ENCODE measurements at places on chromosomes 5 and 9.
A peak's percentile ranks its signal among the peaks of the same experiment; 100 is the strongest.

- DNase-seq: no peak
Measured at GRCh38 chr5:65672796-65673195, 48.0 kb downstream of the SHLD3 start.

DNA sequence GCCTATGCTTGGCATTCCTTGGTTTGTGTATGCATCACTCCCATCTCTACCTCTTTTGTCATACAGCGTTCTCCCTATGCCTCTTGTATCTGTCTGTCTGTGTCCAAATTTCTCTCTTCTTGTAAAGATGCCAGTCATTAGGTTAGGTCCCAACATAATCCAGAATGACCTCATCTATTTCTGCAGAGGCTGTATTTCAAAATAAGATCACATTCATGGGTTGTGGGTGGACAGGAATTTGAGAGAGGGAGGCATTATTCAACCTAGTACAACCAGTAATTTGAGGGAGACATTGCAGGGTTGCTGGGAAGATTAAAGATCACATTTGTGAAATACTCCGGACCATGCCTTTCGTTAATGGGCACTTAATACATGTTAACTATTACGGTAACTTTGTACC is 155.0 kb downstream of the MAN2A1 start:
- DNase-seq: no peak

- no peak for DNase-seq
Measured at GRCh38 chr9:98925956-98926355, 17.8 kb upstream of the COL15A1 start.

GRCh38 chr5:124812771-124813358 is 66.4 kb upstream of the ZNF608 start:
- DNase-seq: no peak

GRCh38 chr5:118598311-118598710 is 390.0 kb downstream of the DTWD2 start:
- DNase-seq: no peak

GRCh38 chr5:171480239-171480638 is 60.8 kb downstream of the FGF18 start:
- no peak for DNase-seq

GRCh38 chr9:35793461-35793860 is 2.1 kb downstream of the NPR2 start:
- DNase-seq: no peak

DNA sequence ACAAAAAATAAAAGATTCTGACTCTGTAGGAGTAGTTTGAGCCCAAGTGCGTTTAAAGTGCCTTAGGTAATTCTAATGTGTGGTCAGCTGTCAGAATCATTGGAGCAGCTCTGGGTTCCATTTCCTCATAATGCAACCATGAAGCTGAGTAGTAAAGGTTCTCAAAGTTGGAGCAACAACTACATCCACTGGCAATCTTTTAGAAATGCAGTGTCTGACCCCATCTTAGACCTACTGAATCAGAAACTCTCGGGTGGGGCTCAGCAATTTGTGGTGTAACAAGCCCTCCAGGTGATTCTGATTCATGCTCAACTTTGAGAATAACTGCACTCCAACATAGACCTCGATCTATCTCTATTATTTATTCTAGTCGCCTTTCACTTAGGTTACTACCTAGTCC is 7.6 kb upstream of the ALDH1A1 start:
- DNase-seq: no peak

GRCh38 chr9:133772581-133772980 is 34.4 kb upstream of the SARDH start:
- no peak for DNase-seq

DNA sequence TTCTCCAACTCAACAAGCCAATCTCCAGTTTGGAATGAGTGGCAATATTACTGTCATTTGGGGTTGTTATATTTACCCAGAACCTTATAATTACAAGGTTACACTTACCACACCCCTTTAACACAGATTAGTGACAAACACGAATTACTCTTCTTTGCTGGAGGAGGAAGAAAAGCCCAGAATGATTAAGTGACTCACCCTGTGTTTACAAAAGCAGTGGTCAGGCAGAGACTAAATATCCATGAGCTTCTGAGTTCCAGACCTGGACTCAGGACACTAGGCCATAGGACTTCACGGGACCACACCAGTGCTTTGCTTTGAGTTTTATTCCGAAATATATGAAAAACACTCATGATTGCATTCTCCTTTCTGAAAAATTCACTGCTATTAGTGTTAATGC is 370.8 kb downstream of the TLE1 start:
- DNase-seq: no peak

GRCh38 chr5:166102947-166103346 is 2188.5 kb upstream of the WWC1 start:
- DNase-seq: no peak

- no peak for DNase-seq
Measured at GRCh38 chr5:145204743-145205142, 630.4 kb downstream of the PRELID2 start.

- DNase-seq: peak; percentile 87
Measured at GRCh38 chr5:78648359-78649210, at the start of gene LHFPL2. TSS of gene LHFPL2 (minus strand) at chr5:78648772. CDS start at chr5:78510213, 138,559 bp downstream.

- DNase-seq: no peak
Measured at GRCh38 chr5:141617128-141617527, 1.7 kb downstream of the DIAPH1 start.

GRCh38 chr5:96209829-96210228 is 223.2 kb downstream of the PCSK1 start:
- no peak for DNase-seq

GRCh38 chr5:172425402-172425801 is 28.9 kb downstream of the SH3PXD2B start:
- no peak for DNase-seq

DNA sequence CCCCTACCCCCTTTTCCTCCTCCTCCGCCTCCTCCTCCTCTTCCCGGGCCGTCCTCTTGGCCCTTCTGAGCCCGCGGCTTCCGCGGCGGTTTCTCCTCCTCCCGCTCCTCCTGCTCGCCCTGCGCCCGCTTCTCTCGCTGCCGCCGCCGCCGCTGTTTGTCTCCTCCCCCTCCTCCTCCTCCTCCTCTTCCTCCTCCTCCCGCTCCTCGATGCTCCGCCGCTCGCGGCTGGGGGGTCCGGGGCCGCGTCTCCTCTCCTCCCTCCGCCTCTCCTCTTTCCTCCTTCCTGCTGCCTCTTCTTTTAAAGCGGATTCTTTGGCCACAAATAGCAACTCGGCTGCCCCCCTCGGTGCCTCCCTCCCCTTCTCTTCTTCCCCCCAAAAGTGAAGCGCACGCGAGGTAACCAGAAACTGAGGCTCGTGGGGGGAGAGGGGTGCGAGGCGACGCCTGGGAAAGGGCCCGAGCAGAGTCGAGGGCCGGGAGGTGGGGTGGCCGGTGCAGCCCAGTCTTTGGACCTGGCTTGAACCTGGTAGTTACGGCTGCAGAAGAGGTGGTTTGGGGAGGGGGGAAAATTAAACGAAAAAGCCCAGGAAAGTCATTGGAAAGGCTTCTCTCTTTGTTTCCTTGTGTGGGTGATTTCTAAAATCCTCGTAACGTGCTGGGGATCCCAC is 1058.5 kb upstream of the DMAC1 start:
- DNase-seq: no peak

DNA sequence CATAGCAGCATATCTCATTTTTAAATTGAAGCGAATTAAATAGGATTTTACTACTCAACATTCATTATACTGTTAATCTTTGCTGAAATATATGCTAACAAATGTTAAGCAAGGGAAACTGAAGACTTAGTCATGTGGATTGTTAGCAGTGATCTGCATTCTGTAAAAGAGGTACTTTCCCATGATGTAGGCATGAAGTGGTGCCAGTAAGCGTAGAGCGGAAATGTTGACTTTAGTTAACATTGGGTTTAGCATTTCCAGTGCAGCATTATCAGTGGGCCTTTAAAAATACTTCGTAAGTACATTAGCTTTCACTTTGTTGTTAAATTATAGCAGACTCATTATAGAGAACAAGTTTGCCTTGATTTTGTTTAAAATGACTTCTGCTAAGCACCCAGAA is 130.3 kb downstream of the CDC42SE2 start:
- DNase-seq: peak; percentile 54

- DNase-seq: no peak
Measured at GRCh38 chr5:9544056-9544455, 1.8 kb downstream of the SEMA5A start.

GRCh38 chr5:173757403-173758209 is 130.5 kb upstream of the CPEB4 start:
- no peak for DNase-seq

- no peak for DNase-seq
Measured at GRCh38 chr5:109614981-109615380, 74.7 kb upstream of the MAN2A1 start.

DNA sequence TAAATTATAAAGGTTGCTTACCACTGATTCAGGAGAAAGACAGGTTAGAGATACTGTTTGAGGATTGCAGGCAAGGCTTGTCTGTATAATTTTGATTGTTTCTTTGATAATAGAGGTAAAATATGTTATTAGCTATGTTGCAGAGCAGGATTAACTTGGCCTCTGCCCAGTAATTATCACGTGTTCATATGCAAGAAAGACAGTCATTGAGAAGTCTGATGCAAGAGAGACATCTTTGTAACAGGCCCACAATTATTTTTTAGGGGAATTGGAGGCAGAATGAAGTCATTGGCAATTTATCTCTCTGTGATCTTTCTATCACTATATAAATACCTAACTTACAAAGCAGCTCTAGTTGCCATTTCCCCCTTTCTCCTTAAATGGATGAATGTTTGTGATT is 46.0 kb downstream of the SLC44A1 start:
- DNase-seq: no peak

GRCh38 chr9:134025606-134026541 is 593 bp downstream of the BRD3OS start:
- peak; percentile 75 for DNase-seq

- DNase-seq: no peak
Measured at GRCh38 chr5:55601204-55601618, 66.4 kb upstream of the PLPP1 start.

DNA sequence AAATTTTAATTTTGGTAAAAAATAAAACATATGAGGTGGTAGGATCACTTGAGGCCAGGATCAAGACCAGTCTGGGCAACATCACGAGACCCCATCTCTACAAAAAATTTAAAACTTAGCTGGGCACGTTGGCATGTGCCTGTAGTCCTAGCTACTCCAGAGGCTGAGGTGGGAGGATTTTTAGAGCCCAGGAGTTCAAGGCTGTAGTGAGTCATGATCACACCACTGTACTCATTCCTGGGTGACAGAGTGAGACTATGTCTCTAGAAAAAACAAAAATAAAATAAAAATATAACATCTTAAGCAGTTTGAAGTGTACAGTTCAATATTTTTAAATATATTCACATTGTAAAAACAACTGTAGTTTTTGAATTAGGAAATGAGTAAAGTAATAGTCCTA is 108.3 kb downstream of the SMIM15 start:
- DNase-seq: no peak

DNA sequence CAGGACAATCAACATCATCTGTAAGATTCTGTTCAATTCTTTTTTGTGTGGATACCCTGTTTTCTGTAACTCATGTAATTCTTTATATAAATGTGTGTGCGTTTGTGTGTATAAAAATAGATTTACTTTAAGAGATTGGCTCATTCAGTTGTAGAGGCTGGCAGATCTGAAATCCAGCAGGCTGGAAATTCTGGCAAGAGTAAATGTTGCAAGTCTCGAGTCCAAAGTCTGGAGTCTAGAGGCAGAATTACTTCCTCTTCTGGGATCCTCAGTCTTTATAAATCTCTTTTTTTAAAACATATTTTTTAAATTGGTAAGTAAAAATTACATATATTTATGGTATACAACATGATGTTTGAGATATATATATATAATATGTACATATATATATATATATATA is 202.1 kb upstream of the TMEM161B start:
- DNase-seq: no peak

DNA sequence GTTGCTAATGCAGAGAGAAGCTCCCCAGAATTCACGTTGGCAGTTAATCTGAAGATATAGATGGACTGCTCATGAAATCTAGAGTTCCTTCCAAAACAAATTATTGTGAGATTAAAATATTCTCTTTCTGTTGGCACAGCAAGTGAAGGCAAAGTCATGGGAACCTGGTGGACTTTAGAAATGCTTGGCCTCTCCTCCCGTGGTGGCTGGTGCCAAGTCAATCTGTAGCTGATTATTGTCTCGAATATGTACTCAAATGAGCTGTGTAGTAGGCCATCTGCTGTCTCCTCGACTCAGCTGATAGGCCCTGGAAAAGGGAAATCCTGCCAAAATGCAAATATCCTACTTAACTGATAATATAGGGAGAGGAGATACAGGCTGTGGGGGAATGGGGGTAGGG is 69.3 kb downstream of the DAPK1 start:
- DNase-seq: no peak

GRCh38 chr5:88672644-88673252 is 210.2 kb downstream of the MEF2C start:
- no peak for DNase-seq

DNA sequence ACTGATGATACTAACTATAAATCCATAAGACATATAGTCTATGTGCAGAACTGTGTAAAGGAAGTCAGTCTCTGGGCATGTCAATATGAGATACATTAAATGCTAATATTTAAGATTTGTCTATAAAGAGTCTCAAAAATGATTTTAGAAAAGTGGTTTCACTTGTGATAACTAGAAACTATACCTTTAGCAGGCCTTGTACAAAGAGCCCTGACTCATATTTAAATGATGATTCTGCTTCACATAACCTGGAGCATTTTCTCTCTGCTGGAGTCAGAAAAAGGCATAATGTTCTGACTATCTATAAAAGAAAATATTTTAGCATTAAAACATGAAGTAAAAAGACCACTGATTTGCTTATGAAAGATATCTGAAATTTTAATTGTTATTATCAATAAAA is 15.0 kb downstream of the C9orf72 start:
- no peak for DNase-seq

GRCh38 chr5:57450991-57451876 is 31.4 kb downstream of the ACTBL2 start:
- DNase-seq: no peak

DNA sequence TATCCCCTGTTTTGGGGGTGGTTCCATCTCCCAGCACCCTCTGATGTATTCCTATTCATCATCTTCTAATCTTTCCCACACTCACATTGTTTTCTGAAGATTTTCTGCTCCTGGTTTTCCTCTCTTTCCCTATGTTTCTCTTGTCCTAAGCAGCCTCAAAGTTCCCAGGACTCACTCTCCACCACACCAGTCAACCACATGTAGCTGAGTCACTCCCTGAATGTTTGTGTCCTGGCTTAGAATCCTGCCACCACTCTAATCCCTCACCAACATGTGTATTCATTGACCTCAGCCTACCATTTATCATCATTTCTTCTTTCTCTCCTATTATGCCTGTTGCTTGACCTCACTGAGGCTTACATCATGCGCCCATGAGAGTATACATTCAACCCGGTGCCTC is 282.4 kb upstream of the ADAMTS16 start:
- DNase-seq: no peak

All from GM13977 (cell line).